ENCODE measurements at places on chromosomes 3 and 15.

- DNase-seq = no peak
Observed at GRCh38 chr3:163671201-163671600, 1407.1 kb downstream of the SI start.

GRCh38 chr3:197820550-197821335, 29.7 kb downstream of the LRCH3 start:
- no peak for DNase-seq

DNA sequence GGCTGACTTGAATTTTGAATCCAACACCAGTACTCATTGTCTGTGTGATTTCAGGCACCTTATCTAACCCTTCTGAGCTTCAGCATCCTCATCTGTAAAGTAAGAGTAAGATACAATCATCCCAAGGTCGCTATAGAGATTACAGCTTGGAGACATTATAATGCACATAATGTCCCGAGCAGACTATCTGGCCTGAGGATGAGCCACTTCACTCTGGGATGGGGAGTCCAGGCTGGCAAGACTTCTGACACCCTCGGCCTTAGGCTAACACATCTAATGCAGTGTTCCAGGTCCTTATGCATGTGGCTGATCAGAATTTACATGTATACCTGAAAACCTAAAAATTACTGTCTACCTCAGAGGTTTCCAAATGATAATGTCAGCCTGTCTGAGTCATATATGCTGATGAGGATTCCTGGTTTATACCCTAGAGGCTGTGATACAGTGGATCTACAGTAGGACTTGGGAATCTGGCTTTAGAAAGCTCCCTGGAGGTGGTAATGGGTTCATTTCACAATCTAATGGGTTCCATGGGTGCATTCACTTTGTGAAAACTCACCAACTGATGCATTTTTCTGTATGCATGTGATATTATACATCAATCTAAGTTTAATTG, 229.0 kb upstream of the SLCO3A1 start:
- DNase-seq = no peak

DNA sequence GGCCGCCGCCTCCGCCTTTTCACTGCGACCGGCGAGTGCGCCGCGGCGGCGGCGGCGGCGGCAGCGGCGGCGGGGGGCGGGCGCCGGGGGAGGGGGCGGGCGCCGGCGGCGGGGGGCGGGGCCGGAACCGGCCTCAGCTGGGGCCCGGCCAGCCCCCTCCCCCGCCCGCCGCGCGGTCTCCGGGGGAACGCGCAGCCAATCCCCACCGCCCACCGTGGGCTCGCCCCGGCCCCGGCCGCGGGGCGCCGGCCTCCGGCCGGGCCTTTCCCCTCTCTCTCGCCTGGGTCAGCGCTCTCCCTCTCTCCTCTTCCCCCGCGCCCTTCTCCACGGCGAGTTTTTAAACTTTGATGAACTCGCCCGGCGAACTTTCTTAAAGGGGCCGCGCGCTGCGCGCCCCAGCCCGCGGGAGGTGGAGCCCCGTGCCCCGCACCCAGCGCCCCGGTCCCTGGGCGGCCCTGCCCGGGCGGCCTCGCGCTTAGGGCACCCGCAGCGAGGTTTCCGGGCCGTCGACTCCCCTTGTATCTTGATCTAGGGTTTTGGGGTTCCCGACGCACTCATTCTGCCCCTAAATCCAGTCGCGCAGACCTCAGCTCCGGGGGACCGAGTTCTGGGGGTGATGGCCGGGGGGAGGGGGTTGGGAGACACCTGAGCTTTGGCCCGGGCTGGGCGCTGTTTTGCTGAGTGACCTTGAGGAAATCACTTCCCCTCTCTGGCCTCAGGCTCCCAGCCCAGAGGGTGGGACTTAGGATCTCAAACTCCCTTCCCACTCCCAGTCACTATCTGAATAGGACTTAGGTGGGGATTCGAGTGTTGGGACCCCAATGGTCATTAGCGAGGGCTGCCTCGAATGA, at the start of gene RBPMS2:
TSS of gene RBPMS2 (minus strand) at position 39 of the 851 bp plus-strand sequence. CDS start 270 bp downstream, outside the sequence.
- no peak for DNase-seq

DNA sequence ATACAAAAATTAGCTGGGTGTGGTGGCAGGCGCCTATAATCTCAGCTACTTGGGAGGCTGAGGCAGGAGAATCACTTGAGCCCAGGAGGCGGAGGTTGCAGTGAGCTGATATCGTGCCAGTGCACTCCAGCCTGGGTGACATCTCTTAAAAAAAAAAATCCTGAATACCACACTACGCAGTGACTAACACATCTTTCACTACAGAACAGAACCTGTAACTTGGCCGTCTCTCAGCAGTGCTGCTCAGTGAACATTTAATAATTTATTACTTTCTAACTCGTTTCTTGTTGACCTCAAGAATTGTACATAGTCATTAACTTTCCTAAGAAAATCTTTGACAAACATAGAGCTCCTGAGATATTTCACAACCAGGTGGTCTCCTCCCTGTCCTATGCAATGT, 3.8 kb downstream of the GREM1 start:
- no peak for DNase-seq

- no peak for DNase-seq
Observed at GRCh38 chr3:127153506-127153815, 39.5 kb upstream of the PRR23E start.

DNA sequence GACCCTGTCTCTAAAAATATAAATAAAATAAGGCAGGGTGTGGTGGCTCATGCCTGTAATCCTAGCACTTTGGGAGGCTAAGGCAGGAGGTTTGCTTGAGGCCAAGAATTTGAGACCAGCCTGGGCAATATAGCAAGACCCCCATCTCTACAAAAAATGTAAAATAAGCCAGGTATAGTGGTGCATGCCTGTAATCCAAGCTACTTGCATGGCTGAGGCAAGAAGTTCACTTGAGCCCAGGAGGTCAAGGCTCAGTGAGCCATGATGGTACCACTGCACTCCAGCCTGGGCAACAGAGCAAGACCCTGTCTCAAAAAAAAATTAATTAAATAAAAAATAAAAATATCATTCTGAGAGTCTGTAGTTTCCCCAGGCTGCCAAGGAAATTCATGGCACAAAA, 4.1 kb upstream of the JAGN1 start:
- DNase-seq = no peak

DNA sequence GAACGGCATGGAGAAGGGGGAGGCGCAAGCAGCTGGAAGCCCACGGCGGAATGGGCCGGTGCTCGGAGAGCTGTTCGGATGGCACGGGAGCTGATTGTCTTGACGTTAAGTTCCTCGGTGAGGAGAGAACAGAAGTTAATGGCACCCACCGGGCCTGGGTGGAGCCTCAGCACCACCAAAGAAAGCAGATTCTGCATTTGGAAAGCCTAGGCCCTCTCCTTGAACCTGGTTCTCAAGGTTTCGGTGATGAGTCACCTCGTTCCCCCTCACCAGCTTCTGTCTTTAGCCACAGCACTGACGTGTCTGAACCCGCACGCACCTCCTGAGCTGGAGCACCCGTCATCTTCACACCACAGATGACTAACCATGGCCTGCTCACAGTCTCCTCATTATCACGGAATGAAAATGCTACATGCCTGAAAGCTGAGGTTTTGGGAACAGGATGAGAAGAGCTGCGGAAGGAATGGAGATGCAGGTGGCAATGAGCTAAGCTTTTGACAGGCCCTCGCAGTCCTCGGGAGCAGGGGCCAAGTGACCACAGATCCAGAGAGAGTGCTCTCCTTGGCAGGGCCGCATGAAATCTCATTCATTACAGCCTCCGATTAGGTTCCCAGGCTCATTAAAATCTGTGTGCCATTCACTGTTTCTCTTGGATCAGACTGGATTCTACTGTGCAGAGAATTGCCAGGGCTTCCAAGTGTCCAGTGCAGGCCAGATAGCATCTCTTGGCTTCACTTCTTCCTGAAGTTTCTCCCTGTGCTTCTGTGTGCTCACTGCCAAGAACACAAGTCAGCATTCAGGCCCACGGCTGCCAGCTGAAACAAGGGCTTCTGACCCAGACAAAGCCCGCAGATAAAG, 96.3 kb upstream of the DLG1 start:
- DNase-seq = no peak

DNA sequence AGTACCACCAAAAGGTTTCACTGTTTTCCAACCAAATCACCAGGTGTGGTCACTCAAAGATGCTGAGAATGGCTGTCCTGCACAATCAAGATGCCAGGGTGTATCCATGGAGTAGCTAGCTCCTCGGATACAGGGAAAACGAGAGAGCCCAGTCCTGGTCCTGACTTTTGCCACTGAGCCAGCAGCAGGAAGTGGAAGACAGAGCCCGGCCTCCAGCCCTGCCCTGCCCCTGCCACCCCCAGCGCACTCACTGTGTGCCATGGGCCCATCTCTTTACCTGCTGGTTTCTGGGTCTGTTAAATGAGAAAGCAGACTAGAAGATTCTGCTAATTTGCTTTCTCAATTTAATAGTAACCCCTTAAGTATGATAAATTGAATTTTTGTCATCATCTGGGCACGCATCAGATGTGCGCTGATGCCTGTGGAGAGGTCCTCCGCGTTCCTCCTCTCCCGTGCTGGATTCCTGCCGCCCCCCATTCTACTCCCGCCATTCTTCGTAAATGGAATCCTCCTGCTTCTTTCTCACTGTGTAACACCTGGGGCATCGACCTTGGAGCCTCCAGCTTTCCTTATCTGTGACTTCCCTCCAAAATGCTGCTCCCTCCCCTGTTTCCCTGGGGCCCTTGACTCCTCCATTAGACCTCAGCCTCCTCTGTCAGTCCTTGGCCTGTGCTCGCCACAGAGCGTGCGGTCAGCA, 18.0 kb downstream of the TNFAIP8L3 start:
- DNase-seq = no peak
